ENCODE measurements at places on chromosomes 1 and 21.

DNA sequence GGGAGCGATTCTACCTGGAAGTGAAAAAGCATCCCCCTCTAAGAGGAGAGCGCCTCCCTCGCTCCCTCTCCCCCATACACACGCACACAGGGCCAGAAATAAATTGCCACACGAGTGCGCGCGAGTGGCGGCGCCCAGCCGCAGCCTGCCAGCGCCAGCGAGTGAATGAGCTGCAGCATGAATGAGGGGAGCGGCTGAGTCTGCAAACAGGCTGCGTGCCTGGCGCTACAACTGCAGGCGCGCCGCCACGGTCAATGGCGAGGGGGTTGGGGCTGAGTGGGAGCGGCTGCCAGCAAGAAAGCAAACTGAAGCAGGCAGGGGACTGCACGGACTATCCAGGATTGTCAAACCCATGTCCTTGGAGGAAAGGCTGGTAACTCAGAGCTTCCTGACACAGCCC lies 2.2 kb downstream of the CAMK1G start:
- no peak for DNase-seq

DNA sequence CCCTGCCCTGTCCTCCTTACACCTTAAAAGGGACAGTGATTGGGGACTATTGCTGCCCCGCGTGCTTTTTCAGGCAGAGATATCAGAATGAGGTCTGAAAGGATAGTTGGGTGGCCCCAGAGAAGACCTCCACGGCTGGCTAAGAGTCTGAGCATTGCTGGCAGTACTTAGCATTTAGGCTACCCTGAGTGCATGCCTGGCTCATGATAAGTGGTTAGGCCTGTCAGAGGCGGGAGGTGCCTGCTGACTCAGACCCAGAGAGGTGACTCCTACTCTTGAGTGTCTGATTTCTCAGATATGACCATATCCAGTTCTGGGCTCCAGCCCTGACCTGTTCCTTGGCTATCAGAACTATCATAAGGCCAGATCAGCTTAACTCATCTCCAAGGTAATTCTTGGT lies 213.7 kb downstream of the PBX1 start:
- no peak for DNase-seq

DNA sequence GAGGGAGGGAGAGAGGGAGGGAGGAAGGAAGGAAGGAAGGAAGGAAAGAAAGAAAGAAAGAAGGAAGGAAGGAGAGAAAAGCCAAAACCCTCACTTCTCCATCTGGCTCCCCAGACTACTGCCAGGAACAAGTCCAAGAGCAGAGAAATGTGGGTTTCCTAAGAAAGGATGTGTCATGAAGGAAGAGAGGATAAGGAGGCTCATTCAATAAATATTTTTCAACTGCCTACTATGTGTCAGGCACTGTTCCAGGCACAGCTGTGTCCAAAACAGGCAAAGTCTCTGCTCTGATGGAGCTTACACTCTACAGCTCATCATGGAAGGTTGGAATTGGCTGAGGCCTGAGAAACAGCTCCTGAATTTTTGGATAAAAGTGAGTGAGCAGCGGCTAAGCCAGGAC lies 42.6 kb upstream of the ATP2B4 start:
- no peak for DNase-seq

DNA sequence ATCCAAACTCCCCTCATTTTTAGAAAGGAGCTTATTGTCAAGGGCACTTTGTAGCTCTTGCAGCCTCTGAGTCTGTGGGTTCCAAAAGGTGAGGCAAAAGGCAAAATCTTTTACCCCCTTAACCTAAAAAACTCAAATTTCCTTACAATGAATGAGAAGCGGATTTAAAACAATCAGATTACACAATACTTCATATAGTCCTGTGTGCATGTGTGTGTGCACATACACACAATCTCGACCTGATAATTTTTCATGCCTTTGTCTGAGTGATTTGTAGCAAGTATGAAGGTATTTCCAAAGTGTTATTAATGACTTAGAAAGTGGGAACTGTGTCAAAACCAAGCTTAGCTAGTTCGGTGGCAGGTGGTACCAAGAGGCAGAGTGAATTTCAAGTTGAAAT lies 42.9 kb downstream of the GRIK1 start:
- DNase-seq = no peak

GRCh38 chr1:159675046-159675445 lies 39.3 kb downstream of the CRP start:
- no peak for DNase-seq

DNA sequence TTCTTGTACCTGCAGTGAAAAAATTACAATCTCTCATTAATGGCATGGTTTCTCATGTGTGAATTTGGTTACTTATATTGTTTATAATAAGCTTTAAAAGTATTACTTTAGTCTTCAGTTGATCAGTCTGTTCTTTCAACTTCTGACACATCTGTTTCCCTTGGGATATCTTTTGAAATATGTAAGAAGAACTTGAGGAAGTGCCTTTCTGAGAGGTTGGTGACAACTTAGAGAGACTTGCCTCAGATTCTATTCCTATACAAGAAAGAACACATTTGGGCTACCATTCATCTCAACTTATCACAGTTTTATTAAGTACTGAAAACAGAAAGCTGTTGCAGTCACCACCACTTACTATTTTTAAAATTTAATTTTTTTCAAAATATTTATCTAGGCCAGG lies 8.1 kb downstream of the AKNAD1 start:
- DNase-seq = no peak

GRCh38 chr1:218217040-218217439 lies 68.1 kb upstream of the RRP15 start:
- no peak for DNase-seq

GRCh38 chr1:184218458-184219075 lies 167.0 kb downstream of the TSEN15 start:
- no peak for DNase-seq

GRCh38 chr1:159839116-159839849 lies 12.6 kb downstream of the SLAMF8 start:
- DNase-seq = no peak

GRCh38 chr1:94045465-94046056 lies 75.4 kb downstream of the ABCA4 start:
- DNase-seq = no peak

DNA sequence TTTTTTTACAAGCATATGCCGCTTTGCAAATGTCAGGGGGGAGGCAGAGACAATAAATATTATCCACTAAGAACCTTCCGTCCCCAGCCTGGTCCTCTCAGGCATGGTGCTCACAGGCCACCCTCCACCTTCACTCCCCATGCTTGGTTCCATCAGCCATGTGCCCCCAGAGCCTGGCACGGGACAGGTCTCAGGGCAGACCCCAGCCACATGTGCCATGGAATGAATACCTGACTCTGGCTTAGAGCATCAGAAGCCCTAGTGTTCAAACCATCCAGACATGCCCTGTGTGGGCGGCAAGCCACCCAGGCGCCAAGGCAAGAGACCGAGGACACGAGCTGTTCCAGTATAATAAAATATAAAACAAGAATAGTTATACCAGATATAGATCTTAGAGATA lies 5.4 kb downstream of the LSS start:
- DNase-seq = no peak

DNA sequence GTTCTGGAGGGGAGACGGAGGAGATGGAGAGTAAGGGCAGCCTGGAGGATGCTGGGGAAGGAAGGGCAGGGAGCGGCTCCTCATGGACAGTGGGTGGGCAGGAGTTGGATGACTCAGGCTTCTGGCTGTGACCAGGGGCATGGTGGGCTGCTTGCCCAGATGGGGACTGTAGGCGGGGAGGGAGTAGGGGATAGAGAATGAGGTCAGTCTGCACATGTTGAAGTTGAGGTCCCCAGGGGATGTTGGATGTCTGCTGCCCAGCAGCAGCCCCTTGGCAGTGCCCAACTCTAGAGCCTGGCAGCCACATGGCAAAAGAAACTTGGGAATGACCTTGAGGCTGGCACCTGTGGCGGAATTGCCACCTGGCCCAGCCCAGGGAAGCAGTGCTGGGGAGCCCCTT lies 6.4 kb downstream of the SELENON start:
- no peak for DNase-seq

GRCh38 chr1:32592943-32593342 lies 53.7 kb downstream of the ZBTB8A start:
- DNase-seq = no peak

DNA sequence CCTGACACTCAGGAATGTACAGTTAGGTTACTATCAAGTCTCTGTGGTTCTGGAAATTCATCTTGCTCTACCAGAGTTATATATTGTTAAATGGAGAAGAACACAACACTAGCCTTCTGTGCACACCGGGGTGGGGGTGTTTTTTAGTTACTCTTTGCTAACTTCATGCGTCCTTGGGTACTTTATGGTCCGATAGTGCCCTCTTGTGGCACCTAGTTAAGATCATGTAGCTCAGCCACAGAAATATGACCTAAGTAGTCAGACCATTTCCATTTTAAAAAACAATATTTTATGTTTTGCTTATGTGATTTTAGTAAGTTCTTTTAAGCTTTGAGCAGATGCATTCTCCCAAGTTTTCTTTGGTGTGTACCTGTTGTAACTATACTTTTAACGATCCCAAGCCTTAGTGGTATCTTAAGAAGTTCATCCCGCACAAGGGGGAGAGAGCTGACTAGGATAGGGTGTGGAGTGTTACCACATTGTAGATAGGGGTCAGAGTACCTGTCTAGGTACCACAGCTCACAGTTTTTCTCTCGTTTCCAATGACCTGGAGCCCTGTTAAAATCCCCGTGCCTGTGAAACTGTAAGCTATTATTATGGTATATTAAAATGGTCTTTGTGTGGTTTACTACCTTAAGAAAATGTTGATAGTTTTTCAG lies 20.6 kb upstream of the SH3D21 start:
- no peak for DNase-seq

DNA sequence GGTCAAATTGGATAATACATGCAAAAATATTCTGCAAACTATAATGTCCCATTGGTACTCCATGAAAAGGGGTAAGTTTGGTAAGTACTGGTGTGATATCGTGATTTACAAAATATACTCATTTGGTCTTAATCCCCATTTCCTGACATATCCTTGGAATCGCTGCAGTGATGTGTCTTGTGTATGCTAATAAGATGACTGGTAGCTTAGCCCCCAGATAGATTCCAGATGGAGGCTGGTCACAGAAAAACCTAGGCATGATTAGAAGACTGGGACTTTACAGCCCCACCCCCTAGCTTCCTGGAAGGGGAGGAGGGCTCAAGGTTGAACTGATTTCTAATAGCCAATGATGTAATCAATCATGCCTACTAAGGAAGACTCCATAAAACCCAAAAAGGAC lies 3.0 kb downstream of the VAMP4 start:
- no peak for DNase-seq

- DNase-seq = no peak
Measured at GRCh38 chr1:186671136-186671825, 8.9 kb downstream of the PTGS2 start.

GRCh38 chr1:89005286-89006151 lies 13.1 kb upstream of the KYAT3 start:
- DNase-seq = no peak

DNA sequence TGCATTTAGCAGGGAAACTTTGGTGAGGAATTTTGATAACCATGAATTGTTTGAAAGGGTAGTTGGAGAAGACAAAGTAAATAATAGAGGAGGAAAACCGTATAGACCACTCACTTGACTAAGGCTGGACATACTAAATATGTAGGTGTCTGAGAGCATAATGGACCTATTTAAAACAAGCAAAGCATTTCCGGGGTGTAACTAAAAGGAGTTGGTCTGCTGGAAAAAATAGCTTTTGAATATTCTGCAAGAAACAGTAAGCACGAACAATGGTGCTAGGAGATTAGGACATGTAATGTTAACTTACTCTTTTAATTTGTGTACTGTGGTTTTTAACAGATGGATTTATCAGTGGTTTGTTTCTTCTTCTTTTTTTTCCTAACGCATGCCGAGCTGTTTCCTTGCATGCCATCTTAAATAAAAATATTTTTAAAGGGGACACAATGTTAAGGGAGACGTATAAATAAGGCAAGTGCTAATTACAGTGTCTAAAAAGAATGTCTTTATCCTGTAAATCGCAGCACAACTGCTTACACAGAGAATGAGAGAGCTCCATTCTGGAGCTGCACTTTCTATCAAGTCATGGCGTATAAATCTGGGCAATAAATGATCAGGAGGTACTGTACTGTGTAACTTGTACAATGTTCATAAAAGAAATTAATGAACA lies 492.1 kb downstream of the LMO4 start:
- DNase-seq = no peak

- no peak for DNase-seq
Measured at GRCh38 chr1:68188060-68188538, 44.2 kb downstream of the WLS start.

DNA sequence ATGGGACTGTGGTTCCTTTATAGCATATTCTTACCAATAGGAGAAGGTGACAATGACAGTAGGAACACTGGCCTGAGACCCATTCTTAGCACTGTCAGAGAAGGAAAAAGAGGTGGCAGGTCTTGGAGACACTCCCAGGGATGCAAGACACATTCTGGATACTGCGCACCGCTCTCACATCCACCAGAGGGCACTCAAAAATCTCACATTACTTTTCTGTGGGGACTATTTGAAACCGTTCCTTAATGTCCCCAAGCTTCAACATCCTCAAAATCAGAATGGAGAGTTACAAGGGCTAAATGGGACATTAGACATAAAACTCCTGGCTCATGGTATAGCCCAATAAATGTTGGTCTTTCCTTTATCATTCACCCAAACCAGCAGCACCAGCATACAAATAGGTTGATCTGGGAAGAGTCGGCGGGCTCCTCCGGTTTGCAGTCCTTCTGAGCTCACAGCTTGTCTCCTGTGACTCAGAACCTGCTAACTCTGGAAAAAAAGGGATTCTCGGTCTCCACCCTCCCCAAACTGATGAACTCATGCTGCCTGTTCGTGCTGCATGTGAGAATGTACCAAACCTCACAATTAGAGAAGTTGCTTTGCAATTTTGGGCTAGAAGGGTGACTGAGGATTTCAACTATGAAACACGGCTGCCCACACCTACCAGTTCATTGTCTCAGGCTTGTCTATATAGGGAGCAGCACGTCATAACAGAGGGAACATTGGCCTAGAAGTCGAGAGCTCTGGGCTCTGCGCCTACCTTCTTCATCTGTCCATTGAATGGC lies 40.2 kb downstream of the IL12RB2 start:
- no peak for DNase-seq

GRCh38 chr1:169529068-169529642 lies 43.4 kb upstream of the SLC19A2 start:
- no peak for DNase-seq

Data from stimulated activated CD4-positive, alpha-beta T cell treated with anti-CD3 and anti-CD28 coated beads, Interleukin-1b, Interleukin-23, amount 100 ng/mL, for 4 hours (primary cell).